ENCODE measurements at places on chromosomes 11 and 22.

- no peak for DNase-seq
Measured at GRCh38 chr11:8800520-8801110, 110.4 kb upstream of the AKIP1 start.

GRCh38 chr11:109668973-109669634 lies 247.1 kb downstream of the C11orf87 start:
- DNase-seq: no peak

GRCh38 chr11:131908316-131908715 lies 537.9 kb downstream of the NTM start:
- no peak for DNase-seq

DNA sequence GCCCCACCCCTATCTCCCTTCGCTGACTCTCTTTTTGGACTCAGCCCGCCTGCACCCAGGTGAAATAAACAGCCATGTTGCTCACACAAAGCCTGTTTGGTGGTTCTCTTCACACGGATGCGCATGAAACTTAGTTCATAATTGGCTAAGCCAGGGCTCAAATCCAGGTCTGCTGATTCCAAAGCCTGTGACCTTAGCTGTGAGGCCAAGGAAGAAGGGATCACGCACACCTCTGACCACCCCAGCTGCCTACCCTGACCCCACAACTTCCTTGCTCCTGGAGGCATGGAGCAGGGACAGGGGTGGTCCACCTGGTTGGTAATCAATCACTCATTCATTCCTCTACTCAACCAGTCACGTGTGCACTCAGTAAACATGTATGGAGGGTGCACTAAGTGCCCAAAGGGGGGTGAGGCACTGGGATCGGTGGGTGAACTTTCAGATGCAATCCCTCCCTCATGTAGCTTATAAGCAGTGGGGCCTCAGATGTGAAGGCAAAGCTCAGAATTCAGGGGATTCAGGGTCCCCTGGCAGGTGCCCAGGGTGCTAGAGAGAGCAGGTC lies 10.3 kb downstream of the FXYD2 start:
- DNase-seq: no peak

GRCh38 chr22:46560696-46561295 lies 23.4 kb upstream of the CELSR1 start:
- DNase-seq: no peak

DNA sequence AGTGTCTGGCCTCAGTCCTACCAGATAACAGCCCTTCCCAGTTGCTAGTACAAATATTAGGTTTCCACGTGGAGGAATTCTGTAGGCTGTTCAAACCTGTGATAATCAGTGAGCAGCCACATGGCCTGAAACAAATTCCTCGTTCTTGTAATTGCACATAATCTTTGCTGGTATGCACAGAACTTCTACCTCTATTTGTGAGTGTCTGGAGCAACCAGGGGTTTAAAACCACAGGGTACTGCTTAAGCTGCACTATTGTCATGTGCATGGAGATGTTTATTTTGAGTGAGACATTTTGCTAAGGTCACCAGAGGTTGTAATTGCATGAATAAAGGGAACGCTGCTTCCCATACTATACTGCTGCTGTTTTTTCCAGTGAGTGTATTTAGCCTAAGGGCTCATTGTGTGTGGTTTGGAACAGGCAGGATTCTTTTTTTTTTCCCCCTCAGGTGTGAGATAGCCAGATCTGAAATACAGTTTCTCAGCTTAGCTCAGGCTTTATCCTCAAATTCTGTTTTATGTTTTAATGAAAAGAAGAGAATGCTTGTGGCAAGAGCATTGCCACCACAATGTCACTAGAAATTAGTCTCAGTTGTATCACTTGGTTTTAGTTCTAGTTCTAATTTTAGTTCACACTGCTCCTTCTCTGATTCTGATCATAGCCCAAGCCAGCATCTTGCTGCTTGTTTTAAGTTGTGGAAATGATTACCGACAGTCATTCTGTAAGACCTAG lies 60.5 kb downstream of the CYB5R2 start:
- DNase-seq: no peak

GRCh38 chr11:62324731-62325556 lies 12.3 kb upstream of the ASRGL1 start:
- DNase-seq: peak; percentile 60

GRCh38 chr11:46290598-46291309 lies 13.3 kb downstream of the CREB3L1 start:
- peak; percentile 97 for DNase-seq

DNA sequence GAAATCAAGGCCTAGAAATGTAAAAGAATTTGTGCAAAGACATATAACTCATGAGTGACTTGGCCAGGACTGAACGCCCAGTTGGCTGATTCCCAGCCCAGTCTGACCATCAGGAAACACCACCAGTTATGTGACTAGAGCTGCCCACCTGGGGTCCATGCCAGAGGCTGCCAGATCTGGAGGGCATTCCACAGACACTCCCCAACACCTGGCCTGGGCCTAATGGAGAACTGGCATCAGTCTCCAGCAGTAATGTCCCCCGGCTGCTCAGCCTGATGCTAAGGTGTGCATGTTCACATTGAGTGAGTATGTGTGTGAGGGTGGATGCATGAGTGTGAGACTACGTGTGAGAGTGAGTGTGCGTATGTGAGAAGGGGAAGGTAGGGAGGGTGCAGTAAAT lies 15.7 kb downstream of the PLAAT3 start:
- no peak for DNase-seq

DNA sequence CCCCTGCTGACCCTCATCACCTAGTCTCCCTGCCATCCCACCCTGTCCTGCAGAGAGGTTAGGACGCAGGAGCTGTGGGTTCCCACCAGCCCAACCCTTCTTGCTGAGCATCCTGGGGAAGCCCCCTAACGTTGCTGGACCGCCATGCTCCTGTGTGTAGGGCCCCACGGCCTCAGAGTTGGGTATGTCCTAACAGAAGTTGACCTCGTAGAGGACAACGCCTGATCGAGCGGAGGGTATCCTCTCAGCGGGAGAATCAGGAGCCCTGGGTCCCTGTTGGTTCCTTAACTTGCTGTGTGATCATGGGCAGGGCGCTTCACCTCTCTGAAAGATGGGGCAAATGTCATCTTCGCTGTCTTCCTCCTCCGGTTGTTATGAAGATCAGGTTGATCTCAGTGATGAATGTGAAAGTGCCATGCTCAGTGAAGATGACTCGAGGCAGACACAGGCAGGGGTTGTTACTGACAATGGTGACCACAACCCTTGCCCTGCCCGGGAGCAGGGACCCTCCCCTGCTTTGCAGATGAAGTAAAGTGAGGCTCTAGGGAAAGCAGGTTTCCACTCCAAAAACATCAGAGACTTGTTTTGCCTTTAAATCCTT lies 19.3 kb upstream of the CD5 start:
- DNase-seq: no peak

- DNase-seq: peak; percentile 38
Measured at GRCh38 chr22:45096256-45096907, 67.3 kb upstream of the NUP50 start.

DNA sequence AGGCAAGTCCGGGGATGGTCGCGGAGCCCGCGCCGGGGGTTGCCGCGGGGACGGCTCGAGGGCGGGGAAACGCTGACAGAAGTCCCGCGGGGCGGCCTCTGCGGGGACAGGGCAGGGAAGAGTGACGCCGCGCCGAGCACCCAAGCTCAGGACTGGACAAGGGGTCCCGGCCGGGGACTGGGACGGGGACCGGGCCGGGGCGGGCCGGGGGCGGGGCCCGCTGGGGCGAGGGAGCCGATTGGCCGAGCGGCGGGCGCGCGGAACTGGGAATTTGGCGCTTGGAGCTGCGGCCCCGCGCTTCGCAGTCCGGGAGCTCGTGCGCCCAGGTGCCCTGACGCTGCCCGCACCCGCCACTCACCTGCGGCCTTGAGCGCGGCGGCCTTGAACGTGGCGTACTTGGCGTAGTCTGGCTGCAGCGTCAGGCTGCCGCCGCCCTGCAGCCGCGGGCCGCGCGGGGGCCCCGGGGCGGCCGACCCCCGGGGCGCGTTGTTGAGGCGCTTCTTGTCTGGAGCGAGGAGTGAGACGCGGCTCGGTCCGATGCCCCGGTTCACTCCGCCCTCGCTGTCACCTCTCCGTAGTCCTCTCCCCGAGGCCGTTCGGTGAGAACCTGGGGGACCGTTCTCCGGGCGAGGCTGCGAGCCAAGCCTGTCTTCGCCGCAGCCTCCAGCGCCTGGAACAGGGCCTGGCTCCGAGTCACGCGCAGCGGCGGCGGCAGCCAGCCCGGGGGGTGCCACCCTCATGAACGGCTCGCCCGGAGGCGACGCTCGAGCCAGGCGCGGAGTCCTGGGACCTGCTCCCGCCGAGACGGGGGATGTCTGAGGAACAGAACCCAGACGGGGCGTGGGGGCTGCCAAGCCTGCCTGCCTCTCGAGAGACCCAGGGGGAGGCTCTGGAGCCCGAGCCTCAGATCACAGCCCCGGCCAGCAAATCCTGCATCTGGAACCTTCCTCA lies 4.5 kb downstream of the SHISA8 start:
- DNase-seq: no peak

DNA sequence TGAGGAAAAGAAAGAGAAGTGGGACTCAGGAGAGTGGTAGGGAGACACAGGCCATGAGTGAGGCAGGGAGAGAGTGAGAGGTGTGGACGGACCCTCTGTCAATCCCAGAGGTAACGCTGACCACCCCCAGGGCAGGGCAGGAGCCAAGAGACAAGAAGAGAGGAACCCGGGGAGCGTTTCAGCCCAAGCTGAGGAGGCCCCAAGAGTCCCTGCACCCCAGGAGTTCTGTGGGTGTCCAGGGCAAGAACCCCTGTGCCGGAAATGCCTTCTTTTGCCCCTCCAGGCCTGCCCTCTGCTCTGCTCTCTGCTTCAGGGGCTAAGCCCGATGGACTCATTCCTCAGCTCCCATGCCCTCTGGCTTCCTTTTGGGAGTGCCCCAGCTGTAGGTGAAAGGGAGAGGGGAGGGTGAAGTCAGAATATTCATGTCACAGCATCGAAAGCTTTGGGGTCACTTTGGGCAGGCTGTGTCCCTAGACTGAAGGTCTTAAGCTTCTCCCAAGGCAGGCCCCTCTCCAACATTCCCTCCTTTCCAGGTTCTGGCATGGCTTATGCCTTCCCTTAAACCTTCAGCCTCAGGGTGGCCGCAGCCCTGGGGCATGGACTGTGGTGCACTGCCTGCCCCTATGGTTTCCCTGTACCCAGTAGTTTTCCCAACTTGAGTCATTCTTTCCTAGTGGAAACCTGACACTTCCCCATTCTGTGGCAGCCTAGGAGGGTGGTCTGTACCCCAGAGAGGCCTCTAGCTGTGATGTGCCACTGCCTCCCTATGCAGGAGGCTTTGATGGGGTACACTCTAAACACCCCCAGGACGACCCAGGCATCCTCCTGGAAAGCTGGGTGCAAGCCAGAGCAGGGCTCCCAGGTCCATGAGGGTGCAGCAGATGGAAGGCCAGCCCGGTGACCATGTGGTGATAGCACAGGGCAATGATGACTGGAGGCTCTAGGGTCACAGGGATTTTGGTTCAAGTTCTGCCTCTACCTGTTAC lies 27.1 kb downstream of the MYEOV start:
- DNase-seq: peak; percentile 62

GRCh38 chr11:87137711-87138110 lies 100.0 kb downstream of the TMEM135 start:
- DNase-seq: no peak

All from HCEC 1CT (cell line).